ENCODE measurements at places on chromosomes 5 and 9.

- DNase-seq, result no peak
Measured at GRCh38 chr5:170917113-170917512, 55.3 kb downstream of the RANBP17 start.

DNA sequence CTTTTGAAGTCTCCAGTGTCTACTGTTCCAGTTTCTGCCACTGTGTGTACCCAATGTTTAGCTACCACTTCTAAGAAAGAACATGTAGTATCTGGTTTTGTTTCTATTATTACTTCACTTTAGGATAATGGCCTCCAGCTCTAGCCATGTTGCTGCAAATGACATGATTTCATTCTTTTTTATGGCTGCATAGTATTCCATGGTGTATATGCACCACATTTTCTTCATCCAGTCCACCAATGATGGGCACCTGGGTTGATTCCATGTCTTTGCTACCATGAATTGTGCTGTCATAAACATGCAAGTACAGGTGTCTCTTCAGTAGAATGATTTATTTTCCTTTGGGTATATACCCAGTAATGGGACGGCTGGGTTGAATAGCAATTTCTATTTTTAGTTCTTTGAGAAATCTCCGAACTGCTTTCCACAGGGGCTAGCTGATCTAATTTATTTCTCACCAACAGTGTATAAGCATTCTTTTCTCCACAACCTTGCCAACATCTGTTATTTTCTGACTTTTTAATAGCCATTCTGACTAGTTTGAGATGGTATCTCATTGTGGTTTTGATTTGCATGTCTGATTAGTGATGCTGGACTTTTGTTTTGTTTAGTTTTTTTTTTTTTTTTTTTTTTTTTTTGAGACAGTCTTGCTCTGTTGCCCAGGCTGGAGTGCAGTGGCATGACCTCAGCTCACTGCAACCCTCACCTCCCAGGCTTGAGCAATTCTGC, 68.9 kb downstream of the WDR41 start:
- no peak for DNase-seq

GRCh38 chr5:176608142-176608705, 1.7 kb downstream of the GPRIN1 start:
- no peak for DNase-seq

GRCh38 chr9:8136477-8136876, 336.9 kb upstream of the DMAC1 start:
- DNase-seq, result no peak

- no peak for DNase-seq
Measured at GRCh38 chr9:115810166-115810565, 343.4 kb upstream of the PAPPA start.

DNA sequence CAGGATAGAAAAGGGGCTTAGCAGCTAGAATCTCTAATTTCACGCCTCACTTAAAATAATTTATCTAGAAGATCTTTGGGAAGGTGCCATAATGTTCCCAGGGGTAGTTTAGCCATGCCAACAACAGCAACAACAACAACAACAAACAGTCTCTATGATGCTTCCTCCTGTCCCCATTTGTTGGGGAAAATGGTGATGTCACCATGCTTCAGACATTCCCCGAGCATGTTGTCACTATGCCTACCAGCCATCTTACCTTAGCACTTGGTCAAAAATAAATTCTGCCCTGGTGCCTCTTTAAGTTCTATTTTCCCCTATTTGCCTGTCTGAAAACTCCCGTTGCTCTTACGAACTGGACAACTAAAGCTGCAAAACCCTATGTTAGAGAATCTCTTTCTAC, 76.6 kb downstream of the KCNN2 start:
- no peak for DNase-seq

DNA sequence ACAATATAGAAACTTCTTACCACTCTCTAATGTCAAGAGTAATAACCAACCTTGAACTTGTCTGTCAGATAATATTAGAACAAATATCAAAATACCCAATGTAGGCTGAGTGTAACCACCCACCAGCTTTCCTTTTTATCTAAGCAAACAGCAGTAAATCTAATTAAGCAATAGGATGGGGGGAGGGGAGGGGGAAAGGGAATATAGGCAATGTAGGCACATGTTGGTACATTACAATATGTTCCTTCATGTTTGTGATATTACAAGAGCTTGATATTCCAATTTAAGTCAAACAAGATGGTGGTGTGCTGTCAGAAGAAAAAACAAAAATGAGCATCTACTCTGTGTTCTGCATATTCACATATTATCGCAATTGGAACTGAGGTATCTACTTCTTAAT, 158.2 kb downstream of the DENND1A start:
- DNase-seq, result no peak

DNA sequence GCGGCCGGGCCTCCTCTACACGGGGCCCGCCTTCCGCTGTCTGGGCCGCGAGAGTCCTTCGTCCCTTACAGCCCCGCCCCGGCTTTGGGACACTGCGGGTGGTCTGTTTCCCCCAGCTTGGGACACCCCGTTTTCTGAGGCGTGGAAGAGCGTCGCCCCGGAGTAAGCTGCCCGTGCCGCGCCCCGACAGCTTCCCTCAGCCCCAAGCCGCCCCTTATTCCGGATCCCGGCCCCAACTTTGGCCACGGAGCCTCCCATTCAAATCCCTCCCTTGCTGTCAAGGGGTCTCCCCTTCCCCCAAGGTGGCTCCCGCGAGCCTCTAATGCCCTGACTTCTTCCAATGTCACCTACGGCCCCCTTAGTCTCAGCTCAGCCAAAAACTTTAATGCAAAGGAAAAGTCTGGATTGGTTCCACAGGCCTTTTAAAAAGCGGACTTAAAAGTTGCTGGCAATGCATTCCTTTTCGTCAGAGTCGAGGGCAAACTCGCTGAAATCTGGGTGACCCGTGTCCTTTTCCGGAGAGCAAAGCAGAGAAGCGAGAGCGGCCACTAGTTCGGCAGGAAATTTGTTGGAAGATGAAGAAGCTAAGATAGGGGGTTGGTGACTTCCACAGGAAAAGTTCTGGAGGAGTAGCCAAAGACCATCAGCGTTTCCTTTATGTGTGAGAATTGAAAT, 19.8 kb downstream of the EXOSC2 start:
- no peak for DNase-seq

DNA sequence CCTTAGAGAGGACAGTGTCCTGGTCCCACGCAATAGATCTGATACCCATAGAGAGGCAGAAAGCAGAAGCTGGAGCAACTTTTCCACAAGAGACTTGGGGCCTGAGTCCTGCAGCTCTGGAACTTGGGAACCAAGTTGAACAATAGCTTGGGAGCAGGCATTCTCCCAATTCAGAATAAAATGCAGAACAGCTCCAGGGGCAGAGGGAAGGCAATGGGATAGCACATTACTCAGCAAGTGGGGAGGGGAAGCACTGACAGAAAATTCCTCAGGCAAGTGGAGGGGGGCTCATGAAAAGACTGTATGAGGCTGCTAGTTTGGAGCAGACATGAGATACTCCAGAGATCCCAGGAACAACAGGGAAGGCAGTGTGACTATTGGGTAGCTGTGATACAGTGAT, 513.6 kb downstream of the HINT1 start:
- no peak for DNase-seq
